Substantia nigra (tissue), 51 donors: ENCODE measurements at places on chromosomes 11 and 22.
A peak's percentile ranks its signal among the peaks of the same experiment; 100 is the strongest.

DNA sequence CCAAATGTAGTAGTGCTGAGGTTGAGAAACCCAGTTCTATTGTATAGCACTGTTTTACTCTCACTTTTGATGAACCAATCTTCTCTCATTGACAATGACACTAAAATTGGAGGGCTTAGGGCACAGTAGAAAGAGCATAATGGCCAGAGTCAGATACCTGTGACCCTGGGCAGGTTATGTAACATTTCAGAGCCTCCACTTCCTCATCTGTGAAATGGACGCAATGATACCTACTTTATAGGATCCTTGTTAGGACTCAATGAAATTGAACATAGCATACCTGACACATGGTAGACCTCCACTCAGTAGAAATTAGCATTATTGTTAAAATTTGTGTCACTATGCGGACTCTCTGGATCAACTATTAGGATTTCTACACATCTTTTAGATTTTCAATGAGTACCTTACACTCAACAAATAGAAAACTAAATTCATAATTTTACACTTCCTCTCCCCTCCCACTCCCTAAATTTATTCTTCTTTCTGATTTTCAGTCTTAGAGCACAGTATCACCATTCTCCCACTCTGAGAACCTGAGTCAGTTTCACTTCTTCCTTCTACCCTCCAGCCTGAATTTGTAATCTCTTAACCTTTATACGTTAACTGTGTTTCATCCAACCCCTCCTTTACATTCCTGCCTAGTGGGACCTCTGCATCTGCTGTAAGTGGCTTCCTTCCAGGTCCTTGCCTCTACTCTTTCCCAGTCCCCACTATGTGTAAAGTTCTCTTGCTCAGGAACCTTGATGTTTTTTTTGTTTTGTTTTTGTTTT lies 78.3 kb downstream of the MICAL2 start:
- DNase-seq: no peak

- DNase-seq: no peak
Measured at GRCh38 chr11:18495703-18496102, 31.0 kb downstream of the TSG101 start.

DNA sequence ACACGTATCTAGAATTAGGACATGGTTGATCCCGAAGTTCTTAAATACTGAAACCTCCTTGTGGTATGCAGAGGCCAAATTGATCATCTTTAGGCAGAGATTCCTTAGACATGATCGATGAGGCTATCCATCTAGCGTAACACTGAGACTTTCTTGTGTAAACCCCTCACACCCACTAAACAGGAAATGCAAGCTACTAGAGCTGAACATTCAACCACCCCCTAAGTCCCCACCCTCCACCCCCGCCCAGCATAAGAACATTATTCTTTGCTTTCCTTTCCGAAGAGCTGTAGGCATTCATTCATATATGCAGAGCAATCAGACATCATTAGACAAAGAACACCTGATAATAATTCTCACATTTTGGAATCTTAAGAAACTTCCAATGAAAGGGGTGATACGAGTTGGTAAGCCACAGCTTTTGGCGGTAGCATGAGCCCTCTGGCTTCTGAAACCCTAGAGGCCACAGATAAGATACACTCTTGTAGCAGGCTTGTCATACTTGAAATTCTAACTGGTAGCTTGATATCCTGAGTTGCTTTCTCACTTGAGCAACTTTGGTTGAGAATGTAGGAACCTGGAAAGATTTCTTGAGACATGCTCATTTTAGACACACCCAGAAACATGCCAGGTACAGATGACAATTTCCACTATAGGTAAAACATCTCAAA lies 42.2 kb downstream of the FLI1 start:
- DNase-seq: no peak

DNA sequence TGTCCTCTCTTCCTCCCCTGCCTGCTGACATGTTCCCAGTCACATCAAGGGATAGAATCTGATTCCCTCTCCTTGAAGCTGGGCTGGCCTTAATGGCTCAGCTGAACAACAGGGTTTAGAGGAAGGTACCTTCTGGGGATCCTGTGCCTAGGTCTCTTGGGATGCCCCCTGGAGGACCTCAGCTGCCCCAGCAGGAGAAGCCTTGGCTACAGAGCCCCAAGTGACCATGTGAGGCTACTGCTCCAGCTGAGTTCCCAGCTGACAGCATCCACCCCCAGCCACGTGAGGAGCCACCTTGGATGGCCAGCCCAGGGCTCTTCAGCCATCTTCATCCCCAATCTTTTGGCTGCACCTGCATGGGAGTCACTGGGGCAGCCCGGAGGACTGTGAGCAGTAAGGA lies 1499.3 kb downstream of the TBC1D22A start:
- DNase-seq: no peak

DNA sequence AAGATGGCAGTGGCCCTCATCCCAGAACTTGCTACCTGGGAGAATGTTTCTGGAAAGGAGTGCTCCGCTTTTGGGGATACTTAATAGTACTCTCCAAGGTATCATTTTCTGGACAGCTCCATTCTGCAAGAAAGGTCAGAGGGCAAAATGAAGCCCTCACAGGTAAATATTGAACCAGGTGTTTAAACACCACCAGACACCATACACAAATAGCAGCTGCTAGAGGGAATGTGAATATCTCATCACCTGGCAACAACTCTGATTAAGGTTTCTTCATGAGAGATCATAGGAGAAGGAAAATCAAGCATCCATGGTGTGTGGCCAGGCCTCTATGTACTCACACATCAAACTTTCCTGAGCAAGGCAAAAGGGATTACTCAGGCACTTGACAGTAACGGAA lies 226.1 kb upstream of the FAT3 start:
- no peak for DNase-seq

- DNase-seq: no peak
Measured at GRCh38 chr11:29018631-29019030, 910.4 kb downstream of the METTL15 start.

- DNase-seq: no peak
Measured at GRCh38 chr11:9739123-9739900, 75.4 kb downstream of the SWAP70 start.

DNA sequence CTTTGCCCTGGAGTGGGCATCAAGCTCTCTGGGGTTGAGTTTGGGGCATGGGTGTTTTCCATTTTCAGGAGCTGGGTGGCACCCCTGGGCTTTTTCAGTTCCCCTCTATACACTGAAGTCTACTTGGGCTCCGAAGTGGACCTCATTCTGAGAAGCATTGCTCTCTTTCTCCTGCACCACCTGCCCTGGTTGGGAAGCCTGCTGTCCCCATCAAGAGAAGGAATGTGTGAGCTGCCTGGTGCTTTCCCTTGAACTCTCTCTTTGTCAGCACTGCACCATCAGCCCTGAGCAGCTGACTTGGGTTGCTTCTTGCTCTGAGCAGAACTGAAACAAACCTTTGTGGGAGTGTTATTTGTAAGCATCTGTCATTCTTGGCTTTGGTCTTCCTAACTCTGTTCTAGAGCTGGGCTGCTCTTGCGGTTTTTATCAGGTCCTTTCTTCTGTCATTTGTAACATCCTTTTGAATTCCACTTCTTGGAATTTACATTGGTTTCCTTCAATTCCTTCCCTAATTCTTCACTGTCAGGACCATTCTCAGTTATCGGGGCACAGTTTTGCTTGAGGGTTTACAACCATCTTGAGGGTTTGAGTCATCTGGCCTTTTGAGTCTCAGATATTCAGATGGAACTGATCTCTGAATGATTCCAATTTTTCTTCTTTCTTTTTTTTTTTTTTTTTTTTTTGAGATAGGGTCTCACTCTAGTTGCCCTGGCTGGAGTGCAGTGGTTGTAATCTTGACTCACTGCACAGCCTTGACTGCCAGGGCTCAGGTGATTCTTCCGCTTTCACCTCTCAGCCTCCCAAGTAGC lies 20.5 kb downstream of the UBE2L3 start:
- DNase-seq: peak; percentile 33

GRCh38 chr11:80650966-80651365 lies 1210.1 kb upstream of the TENM4 start:
- no peak for DNase-seq

DNA sequence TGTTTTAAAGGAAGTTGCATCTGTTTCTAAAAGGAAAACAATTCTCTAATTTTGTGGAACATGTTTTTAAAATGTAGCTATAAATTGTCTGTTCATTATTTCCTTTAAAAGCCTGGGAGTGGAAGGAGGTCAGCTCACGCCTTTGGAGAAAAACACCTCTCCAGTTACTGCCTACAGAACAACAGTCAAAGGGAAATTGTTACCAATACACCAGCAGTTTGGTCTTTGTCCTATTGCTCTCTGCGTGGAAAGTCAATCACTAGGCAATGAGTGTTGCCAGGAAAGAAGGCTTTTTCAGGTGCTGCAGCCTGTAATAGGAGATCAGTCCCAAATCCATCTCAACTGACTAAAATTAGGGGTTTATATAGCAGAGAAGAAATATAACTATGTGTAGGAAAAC lies 22.2 kb downstream of the SVIP start:
- no peak for DNase-seq

DNA sequence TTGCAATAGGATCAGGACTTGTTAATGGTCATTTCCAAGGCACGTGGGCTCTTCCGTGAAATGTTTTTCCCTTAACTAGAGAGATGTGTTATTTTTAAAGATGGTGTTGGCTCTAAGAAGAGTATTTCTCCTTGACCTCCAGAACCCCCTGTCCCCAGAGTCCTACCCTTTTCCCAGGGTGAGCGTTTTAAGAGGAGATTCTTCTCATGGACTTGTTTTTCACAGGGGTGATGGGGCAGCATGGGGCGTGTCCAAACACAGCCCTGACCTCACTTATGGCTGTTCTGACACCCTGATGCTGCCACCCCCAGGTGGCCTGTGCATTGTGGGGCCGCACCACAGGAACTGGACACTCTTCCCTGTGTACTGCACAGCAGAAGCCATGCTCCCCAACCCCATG lies 335.7 kb downstream of the TBC1D22A start:
- no peak for DNase-seq

DNA sequence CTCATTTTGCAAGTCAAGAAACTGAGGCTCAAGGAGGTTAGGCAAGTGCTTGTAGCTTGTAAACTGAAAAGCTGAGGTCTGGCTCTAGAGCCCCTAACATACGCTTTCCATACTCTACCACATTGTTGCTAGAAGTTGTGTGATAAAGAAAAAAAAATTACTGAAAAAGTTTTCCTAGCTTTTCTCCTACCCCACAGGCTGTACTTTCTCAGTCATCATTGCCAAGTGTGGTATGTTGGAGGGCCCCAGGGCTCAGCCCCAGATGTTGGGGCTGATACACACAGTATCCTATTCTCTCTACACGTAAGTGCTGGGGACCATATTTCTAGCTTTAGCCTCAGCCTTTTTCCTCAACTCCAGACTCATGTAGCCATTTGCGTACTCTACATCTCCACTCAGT lies 16.0 kb downstream of the KREMEN1 start:
- no peak for DNase-seq

GRCh38 chr11:66492161-66492865 lies 12.1 kb downstream of the DPP3 start:
- no peak for DNase-seq

- DNase-seq: no peak
Measured at GRCh38 chr11:74321487-74322188, 10.2 kb upstream of the P4HA3 start.

DNA sequence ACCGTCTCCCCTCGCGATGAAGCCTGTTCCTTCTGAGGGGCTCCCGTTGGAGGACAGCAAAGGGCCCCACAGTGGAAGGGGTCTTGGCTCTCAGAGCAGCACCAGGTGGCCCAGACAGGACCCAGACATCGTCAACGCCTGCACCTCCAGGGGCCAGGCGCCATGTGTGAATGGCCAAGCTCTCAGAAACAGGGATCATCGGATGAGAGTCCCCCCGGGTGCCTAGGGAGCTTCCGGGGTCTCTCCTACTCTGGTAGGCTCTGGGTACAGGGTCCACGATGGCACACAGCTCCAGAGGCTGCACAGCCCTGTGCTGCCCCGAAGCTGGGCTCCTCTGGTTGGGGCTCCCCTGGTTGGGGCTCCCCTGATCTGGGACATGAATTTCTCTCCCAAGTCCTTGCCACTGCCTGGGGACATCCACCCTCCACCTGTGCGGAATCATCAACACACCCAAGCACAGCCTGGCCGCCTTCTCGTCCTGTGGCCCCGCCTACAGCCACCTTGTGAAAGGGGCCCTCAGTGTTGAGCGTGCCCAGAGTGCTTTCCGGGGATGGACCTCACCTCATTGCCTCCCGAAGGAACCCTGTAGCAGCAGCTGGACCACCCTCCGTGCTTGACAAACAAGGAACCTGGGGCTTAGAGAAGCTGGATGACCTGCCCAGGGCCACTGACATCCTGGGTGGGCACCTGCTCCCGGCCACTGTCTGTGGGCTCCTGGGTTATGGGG lies 929.0 kb downstream of the BRD1 start:
- DNase-seq: no peak

GRCh38 chr22:21634844-21635243 lies 2.3 kb downstream of the CCDC116 start:
- DNase-seq: no peak

DNA sequence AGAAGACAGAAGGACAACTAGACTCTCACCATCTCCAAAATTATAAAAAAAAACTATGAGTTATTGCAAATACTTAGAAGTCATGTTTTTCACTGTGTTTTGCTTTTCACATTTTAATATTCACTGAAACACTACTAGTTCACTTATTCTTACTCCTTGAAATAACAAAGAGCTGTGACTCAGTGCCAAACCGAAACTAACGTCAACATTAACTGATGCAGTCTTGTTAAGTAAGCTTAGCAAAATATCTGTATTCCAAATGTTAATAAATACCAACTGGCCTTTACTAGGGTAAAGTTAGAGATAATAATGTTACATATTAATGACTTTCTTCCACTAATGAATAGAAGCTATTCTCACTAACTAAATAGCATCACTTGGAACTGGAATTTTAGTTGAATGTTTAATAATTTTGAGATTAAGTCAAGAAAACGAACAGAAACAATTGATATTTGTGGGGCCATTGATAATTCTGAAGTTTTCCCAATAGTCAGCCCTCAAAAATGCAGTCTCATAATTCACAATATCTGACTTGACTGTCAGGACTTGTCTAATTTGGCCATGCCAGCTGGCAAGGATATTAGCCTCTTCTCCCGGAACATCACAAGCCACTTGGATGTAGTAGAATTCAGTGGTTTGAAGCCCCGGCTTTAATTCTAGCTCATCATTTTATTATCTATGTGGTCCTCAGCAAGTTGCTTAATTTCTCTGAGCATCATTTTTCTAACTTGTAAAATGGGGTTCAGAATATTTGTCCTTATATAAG lies 230.1 kb upstream of the DDI1 start:
- DNase-seq: no peak

DNA sequence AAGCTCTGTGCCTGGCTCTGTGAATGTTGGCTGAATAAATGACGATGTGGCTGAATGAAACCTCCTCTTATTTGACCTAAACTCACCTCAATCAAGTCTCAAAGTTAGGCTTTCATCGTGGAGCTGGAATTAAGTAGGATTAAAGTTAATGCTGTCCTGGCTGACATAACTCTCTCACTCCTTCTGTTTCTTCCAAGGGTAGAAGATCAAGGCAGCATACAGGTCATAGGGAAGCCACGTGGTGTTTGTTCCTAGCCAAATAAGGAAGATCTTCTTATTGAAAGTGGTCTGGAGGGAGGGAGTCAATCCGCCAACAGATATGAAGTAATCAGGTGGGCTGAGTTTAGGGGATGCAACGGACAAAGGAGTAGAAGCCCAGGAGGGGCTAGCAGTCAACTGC lies 59.5 kb downstream of the TRIM29 start:
- DNase-seq: no peak
